ENCODE measurements at places on chromosomes 3 and 15. TPM values are rescaled to one million over a fixed set of nuclear protein-coding genes. Genes with fewer than 3 reads are reported as not detected.

The ZIC1 gene
- not detected for total RNA-seq

DNA sequence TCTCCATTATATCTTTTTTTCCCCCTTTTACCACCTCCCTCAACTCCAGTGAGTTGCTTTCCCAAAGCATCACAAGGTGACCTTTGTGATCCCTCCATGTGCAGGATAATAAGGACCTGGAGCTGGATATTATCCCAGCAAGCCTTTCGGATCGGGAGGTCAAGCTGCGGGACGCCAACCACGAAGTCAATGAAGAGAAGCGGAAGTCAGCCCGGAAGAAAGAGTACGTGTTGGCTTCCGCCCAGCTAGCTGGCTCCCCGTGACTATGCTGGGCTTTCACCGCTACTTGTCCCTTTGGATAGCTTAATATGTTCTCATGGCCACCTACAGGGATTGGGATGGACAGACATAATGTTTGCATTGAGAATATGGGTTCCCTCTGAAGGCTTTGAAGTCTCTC, 273.7 kb upstream of the UMPS start:
- H3K4me3 ChIP-seq = no peak overlapping the region
- H3K27me3 ChIP-seq = peaks cover 18% of the 10 kb centered on the region
- DNase-seq = no peak
- H3K27ac ChIP-seq = no peak overlapping the region
- H3K36me3 ChIP-seq = no peaks in the 10 kb centered on the region
- H3K4me1 ChIP-seq = no peaks in the 10 kb centered on the region

DNA sequence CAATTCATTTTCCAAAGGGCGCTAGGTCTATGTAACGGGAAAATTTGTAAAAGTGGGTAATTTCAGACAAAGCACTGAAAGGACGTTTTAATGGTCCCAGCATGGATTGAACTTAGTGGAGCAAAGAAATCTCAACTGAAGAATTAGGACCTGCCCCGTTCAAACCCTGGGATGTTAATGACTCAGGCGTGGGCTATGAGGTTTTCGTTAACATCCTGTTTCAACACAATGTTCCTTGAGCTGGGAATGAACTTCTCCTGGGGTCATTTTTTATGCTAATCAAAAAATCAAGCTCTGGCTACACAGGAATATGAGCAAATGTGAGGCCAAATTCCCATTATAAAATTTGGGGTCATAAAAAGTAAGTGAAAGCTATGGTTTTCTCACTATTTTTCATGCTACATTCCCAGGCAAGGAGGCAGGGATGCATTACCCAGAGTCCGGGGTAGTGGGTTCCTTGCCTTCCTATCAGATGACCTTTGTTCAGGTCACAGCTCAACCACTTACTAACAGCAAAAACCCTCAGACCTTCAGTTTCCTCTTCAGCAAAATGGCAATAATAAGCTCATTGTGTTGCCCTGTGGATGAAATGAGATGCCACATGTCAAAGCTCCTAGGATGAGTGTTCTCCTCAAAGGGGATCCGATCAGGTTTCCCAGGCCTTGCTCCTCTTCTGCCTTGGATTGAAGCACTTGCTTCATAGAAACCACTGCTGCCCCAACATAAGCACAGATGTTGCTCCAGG, 271.4 kb downstream of the ARRDC4 start:
- no peaks in the 10 kb centered on the region for H3K36me3 ChIP-seq
- H3K4me3 ChIP-seq = no peak overlapping the region
- H3K27ac ChIP-seq = no peak overlapping the region
- peaks cover 4% of the 10 kb centered on the region for H3K27me3 ChIP-seq

DNA sequence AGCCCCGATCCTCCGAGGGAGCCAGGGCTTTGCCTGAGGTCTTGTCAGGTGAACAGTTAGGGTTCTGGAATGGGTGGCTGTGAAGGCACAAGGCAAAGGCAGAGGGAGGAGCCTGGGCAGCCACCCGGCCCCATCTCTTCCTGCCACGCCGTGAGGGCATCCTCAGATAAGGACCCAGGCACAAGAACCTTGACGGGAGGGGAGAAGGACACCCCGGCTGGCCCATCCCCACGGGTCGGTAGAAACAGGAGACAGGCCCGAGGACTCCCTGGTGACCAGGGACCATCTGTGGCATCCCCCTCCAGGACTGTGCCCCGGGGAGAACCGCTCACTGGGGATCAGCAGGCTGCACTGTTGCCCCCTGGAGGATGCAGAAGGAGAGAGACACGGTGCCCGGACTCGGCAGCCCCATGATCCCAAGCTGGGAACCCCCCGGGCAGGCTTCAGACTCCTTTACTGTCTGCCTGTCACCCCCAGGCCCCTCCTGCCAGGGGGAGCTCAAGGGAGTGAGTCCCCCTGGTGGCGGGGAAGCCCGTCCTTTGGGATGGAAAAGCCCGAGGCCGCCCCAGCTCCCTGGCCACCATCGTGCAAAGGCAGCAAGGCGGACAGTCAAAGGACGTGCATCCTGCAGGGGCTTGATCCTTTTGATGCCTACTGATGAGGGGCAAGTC, 12.3 kb upstream of the PCSK6 start:
- peak; percentile 53 for DNase-seq
- H3K27me3 ChIP-seq = peaks cover 12% of the 10 kb centered on the region
- H3K4me1 ChIP-seq = peaks cover 31% of the 10 kb centered on the region
- peak overlapping the region; percentile 36 for H3K4me3 ChIP-seq
- no peak overlapping the region for H3K27ac ChIP-seq

GRCh38 chr3:129650256-129650872, 43.9 kb upstream of the PLXND1 start:
- peaks cover 3% of the 10 kb centered on the region for H3K36me3 ChIP-seq
- H3K4me3 ChIP-seq = no peak overlapping the region
- peak; percentile 65 for DNase-seq
- no peaks in the 10 kb centered on the region for H3K4me1 ChIP-seq
- no peaks in the 10 kb centered on the region for H3K27me3 ChIP-seq

All from activated CD4-positive, alpha-beta T cell treated with anti-CD3 and anti-CD28 coated beads, Interleukin-2, amount 10 ng/mL, durations not matched to agents 7 days and 5 days (primary cell).